ENCODE measurements at places on chromosomes 16 and 17.

- peak; percentile 33 for DNase-seq
Measured at GRCh38 chr16:2514333-2515179, 804 bp downstream of the ATP6V0C start.

GRCh38 chr17:80244871-80245509 lies 15.7 kb upstream of the RNF213 start:
- DNase-seq: no peak

- DNase-seq: no peak
Measured at GRCh38 chr17:19311016-19311415, 51.5 kb downstream of the B9D1 start.

GRCh38 chr17:58755577-58756245 lies at the start of gene PPM1E:
Gene PPM1E, plus strand, starts transcription at chr17:58755854.
- peak; percentile 75 for DNase-seq

GRCh38 chr17:332558-333322 lies 19.9 kb downstream of the RPH3AL start:
- no peak for DNase-seq

GRCh38 chr17:37299257-37299980 lies 76.4 kb upstream of the C17orf78 start:
- DNase-seq: no peak

GRCh38 chr17:17940441-17940911 lies 31.7 kb downstream of the TOM1L2 start:
- no peak for DNase-seq

GRCh38 chr16:6804461-6804860 lies 528.2 kb upstream of the RBFOX1 start:
- no peak for DNase-seq

DNA sequence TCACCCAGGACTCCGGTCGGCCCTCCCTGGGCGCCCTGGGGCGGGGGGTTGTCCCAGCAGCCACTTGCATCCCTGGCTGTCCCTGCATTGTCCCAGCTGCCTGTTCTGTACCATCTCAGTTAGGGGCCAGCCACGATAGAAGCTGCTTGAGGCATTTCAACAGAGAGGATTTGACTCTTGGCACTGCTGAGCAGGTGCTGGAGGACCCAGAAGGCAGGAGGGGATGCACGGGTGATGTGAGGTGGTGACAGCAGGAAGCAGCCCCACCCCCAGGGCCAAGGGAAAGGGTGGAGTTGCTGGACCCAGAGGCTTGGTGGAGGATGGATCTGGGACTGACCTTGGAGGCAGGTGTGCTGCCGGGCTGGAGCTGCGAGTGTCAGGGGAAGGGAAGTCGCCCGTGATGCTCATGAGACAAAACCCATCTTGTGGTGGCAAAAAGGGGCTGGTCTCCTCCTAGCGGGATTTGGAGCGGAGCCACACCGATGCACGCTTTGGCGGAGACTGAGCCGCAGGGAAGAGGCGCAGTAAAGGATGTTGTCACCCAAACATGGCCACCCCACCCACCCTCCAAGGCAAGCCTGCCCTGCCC lies 188.0 kb upstream of the GSE1 start:
- no peak for DNase-seq

GRCh38 chr17:81039854-81040758 lies 5.2 kb downstream of the BAIAP2 start:
- no peak for DNase-seq

DNA sequence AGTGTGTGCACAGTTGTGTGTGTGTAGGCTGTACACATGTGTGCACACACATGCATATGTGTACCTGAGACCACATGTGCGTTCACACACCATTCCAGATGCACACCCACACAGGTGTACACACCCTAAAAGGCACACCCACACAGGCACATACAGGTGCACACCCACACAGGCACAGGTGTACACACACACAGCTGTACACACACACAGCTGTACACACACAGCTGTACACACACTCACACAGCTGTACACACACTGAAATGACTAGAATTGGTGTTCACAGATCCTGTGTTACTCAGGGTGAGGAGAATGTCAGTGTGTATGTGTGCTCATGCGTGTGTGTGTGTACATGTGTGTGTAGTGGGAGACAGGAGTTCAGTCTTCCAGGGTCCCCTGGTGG lies 15.9 kb upstream of the DOC2B start:
- no peak for DNase-seq

- DNase-seq: peak; percentile 86
Measured at GRCh38 chr16:381789-382717, at the start of gene PGAP6. Gene PGAP6, minus strand, starts transcription at chr16:381978. Its CDS starts 157 bp downstream, at chr16:381821.

GRCh38 chr17:31320241-31320640 lies 1.2 kb downstream of the EVI2A start:
- no peak for DNase-seq

Measured in hematopoietic multipotent progenitor cell treated with erythropoietin and hydrocortisone succinate and interleukin-3 and kit ligand, for 4 days (in vitro differentiated cells).